ENCODE measurements at places on chromosomes 12 and 14.

DNA sequence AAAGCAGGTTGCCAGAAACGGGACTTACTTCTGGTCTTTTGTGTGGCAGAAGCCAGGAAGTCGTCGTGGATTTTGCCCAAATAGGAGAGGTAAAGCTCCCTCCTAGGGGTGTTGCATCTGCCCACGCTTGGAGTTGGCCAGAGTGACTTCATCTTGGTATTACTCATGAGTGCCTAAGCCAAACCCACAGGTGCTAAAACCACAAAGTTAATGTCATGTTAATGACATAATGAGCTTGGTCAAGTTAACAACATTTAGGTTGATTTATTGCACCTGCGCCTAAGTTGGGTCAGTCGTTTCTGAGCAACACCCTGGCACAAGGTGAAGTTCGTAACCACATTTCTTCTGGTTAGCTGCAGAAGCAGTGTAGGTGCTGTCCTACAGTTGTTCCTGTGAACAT is 225.2 kb downstream of the FUT8 start:
- peak; percentile 27 for DNase-seq

DNA sequence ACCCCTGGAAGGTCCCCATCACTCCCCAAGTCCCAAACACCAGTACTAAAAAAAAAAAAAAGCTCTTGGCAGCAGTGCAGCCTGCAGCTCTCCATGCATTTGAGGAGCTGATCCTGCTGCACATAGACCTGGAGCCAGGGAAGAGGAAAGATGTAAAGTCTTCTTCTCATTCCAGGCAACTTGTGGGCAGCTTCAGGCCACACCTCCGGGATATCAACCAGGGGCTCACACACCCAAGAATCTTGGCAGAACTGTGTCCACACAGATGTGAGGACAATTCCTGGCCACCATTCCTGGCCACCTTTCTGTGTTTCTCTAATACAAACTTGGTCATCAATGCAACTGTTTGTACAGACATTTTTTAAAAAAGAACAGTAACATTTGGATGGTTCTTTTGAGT is 72.7 kb downstream of the TMEM132C start:
- no peak for DNase-seq

DNA sequence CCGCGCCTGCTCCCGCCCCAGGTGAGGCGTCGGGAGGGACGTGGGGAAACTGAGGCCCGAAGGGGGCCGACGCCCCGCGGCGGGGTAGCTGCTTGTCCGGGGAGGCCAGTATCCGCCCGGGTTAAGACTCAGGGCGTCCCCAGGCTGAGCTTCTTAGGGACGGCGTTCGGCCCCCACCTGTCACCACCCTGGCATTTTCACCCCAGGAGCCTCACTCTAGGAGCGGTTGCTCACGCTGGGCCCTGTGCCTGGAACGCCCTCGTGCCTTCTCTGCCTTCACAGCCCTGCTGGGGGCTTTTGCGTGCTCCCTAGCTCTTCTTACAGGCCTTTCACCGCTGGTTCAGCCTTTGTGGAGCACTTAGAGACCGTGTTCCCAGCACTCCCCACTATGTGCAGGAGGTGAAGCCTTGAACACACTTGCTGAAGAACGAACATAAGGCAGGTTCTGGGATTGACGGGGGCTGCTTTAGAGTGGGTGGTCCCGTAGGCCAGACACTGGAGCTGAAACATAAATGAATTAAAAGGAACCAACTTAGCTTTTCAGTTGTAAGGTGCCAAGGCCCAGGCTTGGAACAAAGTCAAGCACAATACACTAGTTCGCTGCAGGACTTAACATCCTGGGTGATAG is 601 bp downstream of the ZNF839 start:
- no peak for DNase-seq

DNA sequence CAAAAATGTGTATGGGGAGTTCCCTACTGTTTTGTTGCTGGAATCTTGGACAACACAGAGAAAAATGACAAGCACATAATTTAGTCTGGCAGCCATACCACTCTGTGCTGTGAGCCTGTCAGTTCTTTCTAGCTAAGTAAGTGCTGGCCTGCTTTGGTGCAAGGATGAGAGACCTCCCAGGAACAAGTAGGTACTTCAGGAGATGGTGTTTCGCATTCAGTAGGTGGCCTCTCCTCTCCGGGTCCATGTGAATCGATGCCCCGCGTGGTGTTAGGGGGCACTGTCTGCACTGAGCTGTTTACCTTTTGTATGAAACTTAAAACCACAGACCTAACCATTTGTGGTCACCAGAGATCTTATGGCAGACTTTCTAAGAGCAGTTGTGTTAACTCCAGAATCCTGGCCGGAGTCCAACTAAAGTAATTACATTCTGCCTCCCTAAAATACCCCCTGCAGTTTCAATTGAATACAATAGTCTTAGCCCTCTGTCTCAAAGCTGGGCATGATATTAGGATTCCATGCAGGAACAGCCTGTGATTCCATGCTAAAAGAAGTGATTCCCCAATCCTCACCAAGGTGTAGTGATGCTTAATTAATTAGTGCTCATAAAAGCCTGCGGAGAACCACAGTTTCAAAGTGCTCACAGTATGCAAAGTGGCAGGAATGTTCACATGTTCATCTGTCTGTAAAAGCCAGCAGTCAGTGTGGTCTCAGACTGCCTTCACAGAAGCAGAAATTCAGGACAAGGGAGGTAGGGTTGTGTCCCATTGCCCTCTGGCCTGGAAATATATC is 64.2 kb downstream of the LLPH start:
- no peak for DNase-seq

DNA sequence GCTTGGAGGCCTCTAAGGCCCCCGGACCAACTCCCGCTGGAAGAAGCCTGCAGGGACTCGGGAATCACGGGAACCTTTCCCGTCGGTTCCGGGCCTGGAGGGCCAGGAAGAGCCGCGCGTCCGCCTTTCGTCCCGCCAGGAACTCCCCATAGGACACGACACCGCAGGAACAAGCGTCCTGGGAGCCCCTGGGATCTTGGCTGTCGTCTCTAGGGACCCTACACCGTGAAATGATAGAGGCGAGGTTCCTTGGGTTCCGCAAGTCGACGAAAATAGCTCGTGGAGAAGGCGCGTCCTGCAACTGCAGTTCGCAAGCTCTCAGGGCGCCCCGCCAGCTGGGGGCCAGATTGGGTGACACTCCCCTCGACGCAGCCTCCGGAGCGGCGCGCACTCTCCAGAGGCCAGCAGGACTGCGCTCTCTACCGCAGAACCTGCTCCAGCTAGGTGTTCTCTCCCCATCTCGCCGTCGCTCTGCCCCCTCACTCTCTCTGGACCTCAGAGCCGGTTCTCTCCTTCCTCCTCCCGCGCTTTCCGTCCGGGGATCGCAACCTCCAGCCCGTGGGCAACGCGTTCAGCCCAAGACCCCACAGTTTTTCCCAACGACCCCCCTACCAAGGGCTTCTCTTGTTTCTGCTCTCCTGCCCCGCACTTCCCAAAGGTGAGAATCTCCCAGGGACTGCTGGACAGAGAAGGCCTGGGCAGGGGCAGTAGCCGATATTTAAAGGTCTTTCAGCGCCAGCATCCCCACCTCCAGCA is 776 bp downstream of the BMP4 start:
- no peak for DNase-seq

- DNase-seq = no peak
These were observed 368.8 kb downstream of the SYT1 start for GRCh38 chr12:79233341-79233781.

- no peak for DNase-seq
These were observed 37.9 kb downstream of the KICS2 start for GRCh38 chr12:64184216-64184615.

GRCh38 chr12:16610001-16610585 is 4.1 kb upstream of the LMO3 start:
- DNase-seq = no peak

DNA sequence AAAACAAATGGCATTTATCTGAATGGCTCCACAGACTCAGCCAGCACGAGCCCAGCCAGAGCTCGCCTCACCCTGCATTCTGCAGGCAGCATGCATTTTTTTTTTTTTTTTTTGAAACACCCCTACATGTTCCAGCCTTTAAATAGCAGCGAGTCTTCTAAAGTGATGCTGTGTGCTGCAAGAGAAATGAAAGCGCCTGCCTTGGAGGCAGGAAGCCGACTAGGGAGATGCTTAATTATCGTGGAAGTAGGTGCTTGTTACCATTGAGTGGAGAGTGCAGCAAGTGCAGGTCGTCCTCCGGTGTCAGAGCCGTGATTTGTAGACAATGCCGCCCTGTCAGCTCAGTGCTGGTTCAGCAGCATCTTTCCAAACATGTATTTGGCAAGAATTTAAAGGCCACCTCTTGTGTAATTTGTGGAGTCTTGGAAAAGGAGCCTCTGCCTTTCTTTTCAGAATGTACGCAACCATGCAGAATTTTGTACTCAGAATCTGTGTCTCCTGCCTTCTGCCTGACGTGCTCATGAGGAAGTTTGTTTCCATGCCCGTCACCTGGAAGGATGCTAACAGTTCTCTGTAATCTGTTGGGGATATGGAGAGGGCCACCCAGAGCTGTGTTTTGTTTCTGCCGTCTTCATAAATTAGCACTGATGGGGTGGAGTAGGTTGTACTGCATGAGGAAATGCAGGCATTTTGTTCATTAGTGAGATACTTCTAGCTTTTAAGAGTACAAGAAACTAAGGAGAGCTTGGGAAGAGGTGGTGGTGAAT is 345.9 kb upstream of the RGS6 start:
- no peak for DNase-seq

GRCh38 chr12:24111086-24111485 is 161.6 kb upstream of the SOX5 start:
- no peak for DNase-seq

GRCh38 chr14:22332686-22333421 is 256.2 kb downstream of the DAD1 start:
- DNase-seq = no peak

GRCh38 chr12:79834712-79835376 is 100.1 kb downstream of the PPP1R12A start:
- no peak for DNase-seq

- DNase-seq = no peak
These were observed 8.6 kb downstream of the RAN start for GRCh38 chr12:130880411-130880885.

DNA sequence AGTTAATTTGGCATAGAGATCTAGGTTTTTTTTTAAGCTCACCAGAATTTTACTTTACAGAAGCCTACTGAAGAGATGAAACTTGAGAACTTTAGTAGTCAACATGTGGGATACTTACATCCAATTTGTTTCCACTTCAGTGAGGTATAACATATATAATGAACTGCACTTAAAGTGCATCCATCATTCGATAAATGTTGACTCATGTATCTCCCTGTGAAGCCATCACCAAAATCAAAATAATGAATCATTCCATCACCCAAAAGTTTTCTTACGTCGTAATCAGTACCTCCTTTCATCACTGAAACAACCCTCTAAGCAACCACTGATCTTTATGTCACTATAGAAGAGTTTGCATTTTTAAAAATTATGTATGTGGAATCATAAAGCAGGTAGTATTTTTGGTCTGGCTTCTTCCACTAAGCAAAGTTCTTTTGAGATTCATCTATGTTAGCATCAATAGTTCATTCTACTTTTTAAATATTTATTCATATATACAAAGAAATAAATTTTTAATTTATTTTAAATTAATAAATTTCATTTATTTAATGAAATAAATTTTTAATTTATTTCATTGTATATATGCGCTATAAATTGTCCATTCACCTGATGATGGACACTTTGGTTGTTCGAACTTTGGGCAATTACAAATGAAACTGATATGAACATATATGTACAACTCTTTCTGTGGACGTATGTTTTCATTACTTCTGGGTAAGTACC is 2.0 kb upstream of the CPNE8 start:
- no peak for DNase-seq

DNA sequence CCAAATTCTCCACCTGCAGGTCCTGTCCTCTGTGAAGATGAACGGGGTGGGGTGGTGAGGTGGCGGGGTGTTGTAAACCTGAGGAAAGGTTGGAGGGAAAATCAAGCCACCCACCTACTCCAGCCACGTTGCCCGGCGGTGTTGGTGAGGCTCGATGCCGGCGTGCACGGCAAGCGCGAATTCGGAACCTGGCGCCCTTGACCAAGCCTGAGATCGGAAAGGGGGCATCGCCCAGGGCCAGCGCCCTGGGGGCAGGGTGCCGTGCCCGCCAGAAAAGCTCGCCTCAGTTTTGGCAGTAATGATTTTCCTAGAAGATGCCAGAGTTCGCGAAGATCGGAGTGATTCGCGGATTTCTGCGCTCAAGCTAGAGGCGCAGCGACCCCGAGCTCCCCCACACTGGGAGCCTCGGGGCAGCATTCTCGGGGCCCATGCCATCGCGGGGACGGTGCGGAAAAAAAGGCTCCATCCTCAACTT is 817 bp downstream of the STXBP6 start:
- no peak for DNase-seq

DNA sequence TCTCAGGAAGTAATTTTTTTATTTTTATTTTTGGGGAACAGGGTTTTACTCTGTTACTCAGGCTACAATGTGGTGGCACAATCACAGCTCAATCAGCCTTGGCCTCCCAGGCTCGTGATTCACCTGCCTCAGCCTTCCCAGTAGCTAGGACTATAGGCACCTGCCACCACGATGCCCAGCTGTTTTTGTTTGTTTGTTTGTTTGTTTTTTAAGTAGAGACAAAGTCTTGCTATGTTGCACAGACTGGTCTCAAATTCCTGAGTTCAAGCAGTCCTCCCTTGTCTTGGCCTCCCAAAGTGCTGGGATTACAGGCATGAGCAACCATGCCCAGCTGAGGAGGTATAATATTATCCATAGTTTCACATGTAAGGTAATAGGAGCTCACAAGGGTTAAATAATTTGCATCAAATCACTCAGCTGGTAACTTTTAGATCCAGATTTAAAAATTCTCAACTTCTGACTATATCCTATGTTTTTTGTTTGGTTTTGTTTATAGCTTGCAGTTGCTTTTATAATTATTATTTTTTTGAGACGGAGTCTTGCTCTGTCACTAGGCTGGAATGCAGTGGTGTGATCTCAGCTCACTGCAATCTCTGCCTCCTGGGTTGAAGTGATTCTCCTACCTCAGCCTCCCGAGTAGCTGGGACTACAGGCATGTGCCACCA is 629.3 kb downstream of the DIO2 start:
- no peak for DNase-seq

- no peak for DNase-seq
These were observed 262.0 kb upstream of the TMPO start for GRCh38 chr12:98253207-98254037.

GRCh38 chr14:104351849-104352492 is 213.6 kb downstream of the KIF26A start:
- DNase-seq = no peak

DNA sequence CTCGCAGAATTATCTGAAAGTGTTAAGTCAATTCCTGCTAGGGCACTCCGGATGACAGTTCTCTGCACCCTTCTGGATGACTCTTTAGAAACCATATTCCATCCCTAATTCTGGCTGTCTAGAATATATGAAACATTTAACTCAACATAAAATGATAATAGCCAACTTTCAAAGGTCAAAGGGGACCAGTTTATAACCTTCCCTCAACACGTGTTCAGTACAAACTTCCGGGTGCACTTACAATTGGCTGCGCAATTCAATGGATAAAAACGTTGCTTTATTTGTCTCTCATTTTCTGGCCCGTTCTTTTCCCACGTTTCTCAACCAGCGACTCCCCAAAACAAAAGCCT is 1.3 kb downstream of the SBNO1 start:
- no peak for DNase-seq

DNA sequence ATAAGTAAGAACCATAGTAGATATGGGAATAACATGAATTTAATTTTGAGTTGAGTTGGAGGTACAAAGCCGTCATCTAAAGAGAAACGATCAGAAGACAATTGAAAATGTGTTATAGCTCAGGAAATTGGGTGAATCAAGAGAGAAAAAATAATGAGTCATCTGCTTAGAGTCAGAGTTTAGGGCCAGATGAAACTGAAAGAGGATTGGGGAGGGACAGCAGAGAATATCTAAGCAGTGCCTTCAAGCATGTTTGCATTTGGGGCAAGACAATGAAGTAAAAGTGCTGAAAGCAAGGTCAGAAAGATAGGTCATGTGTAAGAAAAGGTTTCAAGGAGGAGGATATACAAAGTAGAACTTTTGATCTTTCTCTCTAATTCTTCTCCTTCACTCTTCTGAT is 49.4 kb downstream of the SLC15A5 start:
- DNase-seq = no peak
